Omental fat pad (tissue), 4 donors: ENCODE measurements at places on chromosomes 7 and 10.
A peak's percentile ranks its signal among the peaks of the same experiment; 100 is the strongest.

GRCh38 chr10:124688889-124689670 is 55.1 kb downstream of the FAM53B start:
- DNase-seq: no peak

DNA sequence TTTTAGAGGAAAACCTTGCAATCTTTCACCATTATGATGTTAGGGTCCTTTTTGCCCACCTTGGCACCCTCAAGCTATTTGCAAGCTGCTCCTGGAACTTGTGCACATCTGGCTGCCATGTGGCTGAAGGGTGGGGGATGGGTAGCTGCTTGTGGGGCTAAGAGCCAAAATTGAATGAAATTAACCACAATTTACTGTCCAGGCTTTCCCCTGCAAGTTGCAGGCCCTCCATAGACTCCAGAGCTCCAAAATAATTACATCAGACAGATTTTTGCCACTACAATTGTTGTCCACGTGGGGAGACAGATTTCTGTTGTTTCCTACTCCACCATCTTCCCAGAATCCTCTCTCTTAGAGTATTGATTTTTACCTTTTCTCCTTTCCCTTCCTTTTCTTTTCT is 19.1 kb downstream of the PI4K2A start:
- DNase-seq: no peak

DNA sequence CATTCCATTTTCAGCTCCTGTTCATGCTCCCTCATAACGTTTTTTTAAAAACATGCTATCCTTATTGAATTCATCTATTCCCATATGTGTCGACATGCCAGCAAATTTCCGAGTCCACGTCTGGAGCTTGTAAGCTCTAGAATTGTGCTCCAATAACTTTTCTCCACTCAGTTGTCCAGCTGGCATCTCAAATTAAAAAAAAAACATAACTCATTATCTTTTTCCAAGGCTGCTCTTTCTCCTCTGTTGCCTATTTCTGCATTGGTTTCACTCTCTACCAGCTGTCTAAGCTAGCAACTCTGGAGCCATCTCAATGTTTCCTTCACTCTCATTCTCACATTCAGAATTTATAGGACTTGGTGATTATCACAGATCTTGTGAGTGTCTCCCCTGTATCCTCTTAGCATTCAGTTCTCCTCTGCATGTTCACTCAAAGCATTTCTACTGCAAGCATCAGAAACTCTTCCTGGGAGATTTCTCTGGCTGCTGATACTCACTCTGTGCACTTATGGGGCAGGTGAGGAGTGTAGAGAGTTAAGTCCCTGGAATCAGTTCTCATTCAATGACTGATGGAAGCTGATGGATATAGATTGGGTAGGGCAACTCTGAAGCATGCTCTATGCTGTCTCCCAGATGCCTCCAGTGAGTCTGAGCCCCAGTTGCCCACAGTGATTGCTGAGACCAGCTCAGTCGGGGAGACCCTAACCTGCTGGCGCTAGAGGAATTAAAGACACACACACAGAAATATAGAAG is 6.7 kb upstream of the DLD start:
- DNase-seq: no peak

GRCh38 chr10:80168679-80169380 is 36.3 kb downstream of the PLAC9 start:
- DNase-seq: no peak

DNA sequence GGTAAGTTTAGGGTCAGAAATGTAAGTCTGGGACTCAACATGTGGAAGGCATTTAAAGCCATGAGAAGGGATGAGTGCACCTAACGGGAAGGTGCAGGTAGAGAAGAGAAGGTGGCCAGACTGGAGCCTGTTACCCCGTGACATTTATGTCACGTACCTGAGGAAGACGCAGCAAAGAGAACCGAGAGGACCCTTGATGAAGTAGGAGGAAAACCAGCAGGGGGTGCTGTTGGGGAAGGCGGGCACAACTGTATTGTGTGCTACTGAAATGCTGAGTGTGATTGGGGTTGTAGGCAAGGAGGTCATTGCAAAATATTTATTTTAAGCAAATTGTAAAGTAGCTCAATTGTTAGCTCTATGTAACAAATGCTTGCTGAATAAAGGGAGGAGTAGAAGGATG is 338.2 kb upstream of the PRKCQ start:
- DNase-seq: no peak

DNA sequence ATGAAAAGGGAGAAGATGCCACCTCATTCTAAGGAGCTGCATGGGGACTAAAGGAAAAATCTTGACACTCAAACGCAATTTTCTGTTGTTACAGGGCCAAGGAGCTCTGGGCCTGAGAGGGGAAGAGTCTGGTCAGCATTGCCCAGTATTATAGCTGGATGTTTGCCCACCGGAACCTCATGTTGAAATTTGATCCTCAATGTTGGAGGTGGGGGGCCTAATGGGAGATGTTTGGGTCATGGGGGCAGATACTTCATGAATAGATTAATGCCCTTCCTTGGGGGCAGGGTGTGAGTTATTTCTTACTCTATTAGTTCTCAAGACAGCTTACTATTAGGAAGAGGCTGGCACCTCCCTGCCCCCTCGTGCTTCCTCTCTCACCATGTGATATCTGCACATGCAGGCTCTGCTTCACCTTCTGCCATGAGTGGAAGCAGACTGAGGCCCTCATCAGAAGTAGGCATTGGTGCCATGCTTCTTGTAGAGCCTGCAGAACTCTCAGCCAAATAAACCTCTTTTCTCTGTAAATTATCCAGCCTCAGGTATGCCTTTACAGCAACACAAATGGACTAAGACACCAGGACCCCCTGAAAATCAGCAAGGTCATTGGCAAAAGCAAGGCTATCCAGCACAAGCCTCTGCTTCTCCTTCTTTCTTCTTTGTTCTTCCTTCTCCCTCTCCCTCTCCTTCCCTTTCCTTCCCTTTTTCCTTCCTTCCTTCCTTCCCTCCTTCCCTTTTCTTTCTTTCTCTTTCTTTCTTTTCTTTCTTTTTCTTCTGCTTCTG is 15.1 kb downstream of the GCK start:
- DNase-seq: no peak

- no peak for DNase-seq
These were observed 24.8 kb downstream of the ARL4A start for GRCh38 chr7:12712236-12712635.

DNA sequence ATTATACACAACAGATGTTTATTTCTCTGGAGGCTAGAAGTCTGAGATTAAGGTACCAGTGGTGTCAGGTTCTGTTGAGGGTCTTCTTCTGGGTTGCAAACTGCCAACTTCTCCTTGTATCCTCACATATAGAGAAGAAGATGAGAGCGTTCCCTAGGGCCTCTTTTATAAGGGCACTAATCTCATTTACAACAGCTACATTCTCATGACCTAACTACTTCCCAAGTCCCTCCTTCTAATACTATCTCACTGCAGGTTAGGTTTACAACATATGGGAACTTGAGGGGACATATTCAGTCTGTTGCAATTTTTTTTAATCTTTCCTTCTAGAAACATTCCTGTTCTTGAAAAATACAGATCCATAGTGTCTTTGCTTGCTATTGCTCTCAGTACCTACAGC is 18.3 kb upstream of the FAM3C start:
- DNase-seq: no peak

- DNase-seq: no peak
These were observed 403 bp downstream of the CDK6 start for GRCh38 chr7:92835851-92836488.

DNA sequence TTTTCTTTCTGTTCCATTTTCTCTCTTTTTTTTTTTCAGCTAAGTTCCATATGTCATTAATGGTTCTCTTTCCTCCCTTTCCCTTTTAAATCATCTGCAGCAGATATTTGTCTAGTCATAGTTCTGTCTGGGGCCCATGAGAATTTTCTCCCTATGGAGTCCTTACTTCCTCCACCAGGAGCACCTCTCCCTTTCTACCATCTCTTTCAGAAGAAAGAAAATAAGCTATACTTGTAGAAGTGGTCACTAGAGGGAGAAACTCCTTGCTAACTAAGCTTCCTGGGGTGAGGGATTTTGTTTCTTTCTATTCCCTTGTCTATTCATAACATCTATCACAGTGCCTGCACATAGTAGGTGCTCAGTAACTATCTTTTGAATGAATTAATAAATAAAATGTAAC is 230.2 kb upstream of the HPS1 start:
- DNase-seq: no peak

- no peak for DNase-seq
These were observed 103.0 kb downstream of the VOPP1 start for GRCh38 chr7:55469271-55469681.

- no peak for DNase-seq
These were observed 35.8 kb upstream of the TRIM8 start for GRCh38 chr10:102608487-102608886.

DNA sequence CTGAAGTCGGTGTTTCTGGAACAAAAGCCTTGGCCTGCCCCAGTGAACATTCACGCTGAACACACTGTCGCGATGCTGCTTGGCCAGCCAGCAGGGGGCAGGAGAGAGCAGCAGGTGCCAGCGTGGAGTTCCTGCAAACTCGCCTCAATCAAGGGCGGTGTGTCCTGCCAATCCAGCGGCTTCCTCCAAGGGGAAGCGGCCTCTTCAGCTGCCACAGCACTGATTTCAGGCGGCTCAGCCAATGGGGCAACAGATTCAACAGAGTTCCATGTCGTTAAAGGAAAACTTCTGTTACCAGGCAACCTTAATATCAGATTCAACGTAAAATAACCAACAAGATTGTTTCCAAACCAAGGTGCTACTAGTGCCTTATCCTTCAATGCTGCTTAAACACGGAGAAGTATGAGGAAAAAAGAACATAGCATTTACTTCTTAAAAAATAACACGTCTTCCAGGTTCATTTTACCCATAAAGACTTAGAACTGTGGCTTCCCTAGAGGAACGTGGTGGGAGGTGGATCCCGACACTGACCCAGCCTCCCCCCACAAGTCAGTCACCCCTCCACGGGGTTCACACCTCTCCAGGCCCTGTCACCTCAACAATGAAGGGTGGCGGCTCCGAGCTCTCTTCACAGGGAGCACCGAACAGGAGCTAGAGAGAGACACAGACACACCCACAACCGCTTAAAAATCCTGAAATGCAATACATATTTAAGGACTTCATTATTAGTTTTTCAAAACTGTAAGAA is 178.2 kb downstream of the DIP2C start:
- DNase-seq: peak; percentile 82

- DNase-seq: no peak
These were observed 139.5 kb downstream of the SEMA3E start for GRCh38 chr7:83509255-83510021.

GRCh38 chr10:94524146-94524545 is 21.4 kb upstream of the HELLS start:
- no peak for DNase-seq

GRCh38 chr10:10332786-10333185 is 684.9 kb upstream of the CELF2 start:
- no peak for DNase-seq

GRCh38 chr7:1043552-1044188 is 676 bp upstream of the GPR146 start:
- no peak for DNase-seq

- DNase-seq: no peak
These were observed 36.8 kb upstream of the TCF7L2 start for GRCh38 chr10:112913255-112913654.

- DNase-seq: no peak
These were observed 82.5 kb downstream of the AHR start for GRCh38 chr7:17380736-17381662.

- DNase-seq: no peak
These were observed 15.0 kb downstream of the CXCL12 start for GRCh38 chr10:44369854-44370253.

GRCh38 chr7:26690135-26690805 is 174.1 kb downstream of the SKAP2 start:
- DNase-seq: no peak

DNA sequence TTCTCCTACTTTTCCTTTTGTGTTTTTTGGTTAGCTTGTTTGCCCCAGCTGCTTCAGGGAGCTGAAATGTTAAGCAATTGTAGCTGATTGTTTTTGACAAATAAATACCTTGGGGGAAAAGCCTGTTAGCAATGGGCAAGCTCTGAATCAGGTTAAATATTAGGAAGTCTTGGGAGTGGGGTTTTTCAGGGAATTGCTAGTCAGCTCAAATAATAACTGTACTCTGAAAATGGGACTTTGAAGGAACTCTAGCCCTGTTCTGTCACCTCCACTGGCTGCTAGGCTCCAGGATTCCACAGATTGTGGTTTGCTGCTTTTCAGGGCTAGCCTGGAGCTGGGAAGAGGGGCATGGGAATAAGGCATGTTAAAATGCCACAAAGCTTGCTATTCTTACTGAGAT is 39.5 kb downstream of the ADK start:
- DNase-seq: no peak

DNA sequence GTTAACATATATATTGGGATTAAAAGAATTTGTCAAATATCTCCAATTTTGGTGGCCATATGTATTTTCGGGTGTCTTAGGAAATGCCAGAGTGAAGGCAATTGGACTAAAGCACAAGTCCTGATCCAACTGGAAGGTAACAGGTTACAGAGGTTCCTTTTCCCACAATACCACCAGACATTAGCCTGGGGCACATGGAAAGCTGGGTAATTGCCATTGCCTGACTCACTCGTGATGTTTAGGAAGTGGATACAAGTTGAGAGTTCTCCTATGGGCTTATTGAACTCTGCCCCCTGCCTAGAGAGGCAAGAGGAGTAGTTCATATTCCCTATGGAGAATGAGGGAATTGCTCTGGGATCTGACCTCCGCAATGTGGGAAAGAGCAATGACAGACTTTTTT is 5.7 kb downstream of the DNAH11 start:
- DNase-seq: no peak

DNA sequence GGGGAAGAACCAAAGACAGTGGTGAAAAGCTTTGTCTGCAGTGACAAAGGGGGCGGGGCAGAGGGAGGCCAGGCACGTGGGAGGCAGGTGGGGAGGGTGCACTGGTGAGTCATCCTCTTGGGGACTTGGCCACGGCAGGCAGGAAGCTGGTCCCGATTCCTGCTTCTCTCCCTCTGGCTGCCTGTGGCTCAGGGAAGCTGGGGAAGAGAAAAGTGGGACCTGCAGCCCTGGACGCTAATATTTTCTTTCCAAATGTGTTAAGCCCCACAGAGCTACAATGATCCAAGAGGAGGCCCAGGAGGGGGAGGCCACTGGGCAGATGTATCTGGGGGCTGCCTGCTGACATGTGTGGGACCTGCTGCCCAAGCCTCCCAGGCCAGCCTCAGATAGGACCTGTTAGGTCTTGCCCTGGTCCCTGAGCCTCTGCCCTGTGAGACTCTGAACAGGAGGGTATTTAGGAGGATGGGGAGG is 231.8 kb downstream of the KCNMA1 start:
- DNase-seq: no peak

GRCh38 chr10:10193848-10194247 is 823.8 kb upstream of the CELF2 start:
- no peak for DNase-seq

DNA sequence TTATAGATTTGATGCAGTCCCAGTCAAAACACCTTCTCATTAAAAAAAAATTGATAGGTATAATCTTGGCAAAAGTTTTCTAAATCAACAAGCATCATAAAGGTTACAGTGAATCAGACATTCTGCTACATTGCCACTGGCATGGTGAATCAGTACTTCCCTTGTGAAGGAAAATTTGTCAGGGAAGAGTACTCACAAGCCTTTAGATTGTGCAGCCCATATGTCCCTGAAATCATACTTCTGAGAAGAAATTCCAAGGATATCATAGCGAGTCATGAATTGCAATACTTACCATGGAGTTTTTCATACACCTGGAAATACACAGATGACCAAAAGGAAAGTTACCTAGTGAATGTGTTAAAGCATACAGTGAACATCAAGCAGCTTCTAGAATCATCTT is 17.2 kb downstream of the VSTM2A start:
- DNase-seq: no peak

- DNase-seq: no peak
These were observed 10.6 kb downstream of the IFIT5 start for GRCh38 chr10:89425000-89425399.

- DNase-seq: no peak
These were observed 202.0 kb downstream of the ARL4A start for GRCh38 chr7:12889391-12889790.

GRCh38 chr10:100653238-100653956 is 92.0 kb upstream of the PAX2 start:
- no peak for DNase-seq
